ENCODE measurements at places on chromosomes 6 and 20.

DNA sequence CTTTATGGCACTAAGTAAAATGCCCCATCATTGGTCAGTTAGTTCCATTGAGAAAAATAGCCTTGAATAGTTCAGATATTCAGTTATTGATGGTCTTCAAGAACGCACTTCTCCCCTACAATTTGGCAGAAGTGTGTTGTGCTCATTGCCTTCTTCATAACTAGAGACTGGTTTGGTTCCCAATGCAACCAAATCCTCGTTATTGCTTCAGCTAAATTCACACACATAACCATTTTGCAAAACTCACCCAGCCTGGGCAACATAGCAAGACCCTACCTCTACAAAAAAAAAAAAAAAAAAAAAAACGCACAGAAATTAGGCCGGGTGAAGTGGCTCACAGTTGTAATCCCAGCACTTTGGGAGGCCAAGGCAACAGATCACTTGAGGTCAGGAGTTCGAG lies 32.1 kb downstream of the ZNF217 start:
- DNase-seq = no peak

DNA sequence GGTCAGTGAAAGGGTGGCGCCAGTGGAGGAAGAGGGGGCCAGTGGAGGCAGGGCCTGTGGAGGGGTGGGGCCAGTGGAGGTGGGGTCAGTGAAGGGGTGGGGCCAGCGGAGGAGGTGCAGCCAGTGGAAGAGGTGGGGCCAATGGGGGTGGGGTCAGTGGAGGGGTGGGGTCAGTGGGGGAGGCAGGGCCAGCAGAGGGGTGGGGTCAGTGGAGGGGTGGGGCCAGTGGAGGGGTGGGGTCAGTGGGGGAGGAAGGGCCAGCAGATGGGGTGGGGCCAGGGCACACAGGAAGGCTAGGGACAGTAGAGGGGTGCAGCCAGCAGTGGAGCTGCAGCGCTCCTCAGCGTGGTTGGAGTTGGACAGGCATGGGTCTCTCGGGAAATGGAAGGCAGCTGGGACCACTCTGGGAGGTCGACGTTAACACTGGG lies 18.7 kb downstream of the ADRM1 start:
- no peak for DNase-seq

DNA sequence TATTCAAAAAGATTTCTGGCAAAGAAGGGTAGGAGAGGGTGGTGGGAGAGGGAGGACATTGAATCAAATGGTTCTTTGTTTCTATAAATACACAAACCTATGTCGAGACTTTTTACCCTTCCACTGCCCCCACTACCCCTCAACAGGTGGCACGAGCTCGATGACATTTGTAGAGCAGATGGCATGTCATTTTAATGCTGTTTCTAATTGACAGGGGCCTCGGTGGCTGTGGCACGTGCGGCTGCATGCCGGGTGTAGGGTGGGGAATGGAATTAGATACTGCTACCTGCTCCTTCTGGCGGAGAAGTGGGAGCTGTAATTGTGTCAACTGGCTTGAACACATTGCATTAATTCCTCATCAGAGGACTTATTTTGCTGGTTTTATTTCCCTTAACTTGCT lies 29.1 kb upstream of the SASH1 start:
- no peak for DNase-seq

- no peak for DNase-seq
Measured at GRCh38 chr6:27791182-27791943, 120.8 kb downstream of the OR2B2 start.

DNA sequence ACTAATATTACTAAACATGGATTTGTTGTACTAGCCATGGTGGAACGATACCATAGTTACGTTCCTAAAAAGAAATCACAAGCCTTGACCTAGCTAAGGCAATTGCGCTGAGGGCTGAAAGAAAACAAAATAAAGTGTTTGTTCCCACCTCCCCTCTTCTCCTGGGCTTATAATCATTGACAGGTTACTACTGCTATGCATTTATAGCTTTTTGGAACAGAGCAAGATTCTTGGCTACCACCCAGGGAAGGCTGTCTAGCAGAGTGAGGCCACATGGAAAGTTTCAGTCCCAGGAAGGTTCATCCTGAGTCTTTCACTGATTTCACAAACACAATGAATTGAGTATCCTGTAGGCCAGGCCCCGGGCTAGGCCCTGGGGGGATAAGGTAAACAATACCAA lies 84.6 kb downstream of the TMEM170B start:
- no peak for DNase-seq

GRCh38 chr20:20312562-20312961 lies 55.3 kb upstream of the INSM1 start:
- no peak for DNase-seq

DNA sequence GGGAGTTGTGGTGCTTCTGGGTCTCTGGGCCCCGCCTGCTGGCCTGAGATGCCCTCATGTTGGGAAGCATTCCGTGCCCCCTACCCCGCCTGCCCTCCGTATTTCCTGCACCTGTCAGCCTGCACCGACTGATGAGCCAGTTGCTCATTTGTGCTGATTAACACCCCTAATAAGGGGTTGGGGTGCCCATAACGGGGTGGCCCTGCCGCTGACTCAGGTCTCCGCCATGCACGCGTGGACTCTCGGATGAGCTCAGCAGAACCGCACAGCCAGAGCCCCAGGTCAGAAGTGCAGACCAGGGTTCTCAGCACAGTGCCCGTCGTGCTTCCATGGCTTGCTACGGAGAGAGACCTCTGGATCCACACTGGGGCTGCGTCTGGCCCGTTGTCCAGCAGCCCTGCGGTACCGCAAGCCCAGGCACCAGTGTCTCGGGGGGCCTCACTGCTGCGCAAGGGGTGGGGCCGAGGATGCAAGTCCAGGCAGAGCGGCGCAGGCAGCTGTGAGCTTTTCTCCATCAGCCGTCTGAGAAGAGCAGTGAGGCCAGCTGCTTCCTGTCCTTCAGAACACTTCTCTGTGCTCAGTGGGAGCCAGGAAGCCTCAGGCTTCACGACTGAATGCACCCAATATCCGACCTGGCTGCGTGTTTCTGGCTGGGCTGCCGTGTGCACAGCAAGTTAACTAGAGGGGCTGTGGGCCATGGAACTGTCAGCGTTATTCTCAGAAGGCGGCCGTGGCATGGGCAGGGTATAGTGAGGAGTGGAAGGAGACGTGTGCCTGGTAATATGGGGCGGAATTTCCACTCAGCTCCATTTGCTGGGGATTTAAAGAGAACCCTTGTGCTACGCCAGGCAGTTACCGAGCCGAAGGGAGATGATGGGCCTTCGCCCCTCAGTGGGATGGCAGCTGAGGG lies 18.6 kb downstream of the MTG2 start:
- DNase-seq = no peak

DNA sequence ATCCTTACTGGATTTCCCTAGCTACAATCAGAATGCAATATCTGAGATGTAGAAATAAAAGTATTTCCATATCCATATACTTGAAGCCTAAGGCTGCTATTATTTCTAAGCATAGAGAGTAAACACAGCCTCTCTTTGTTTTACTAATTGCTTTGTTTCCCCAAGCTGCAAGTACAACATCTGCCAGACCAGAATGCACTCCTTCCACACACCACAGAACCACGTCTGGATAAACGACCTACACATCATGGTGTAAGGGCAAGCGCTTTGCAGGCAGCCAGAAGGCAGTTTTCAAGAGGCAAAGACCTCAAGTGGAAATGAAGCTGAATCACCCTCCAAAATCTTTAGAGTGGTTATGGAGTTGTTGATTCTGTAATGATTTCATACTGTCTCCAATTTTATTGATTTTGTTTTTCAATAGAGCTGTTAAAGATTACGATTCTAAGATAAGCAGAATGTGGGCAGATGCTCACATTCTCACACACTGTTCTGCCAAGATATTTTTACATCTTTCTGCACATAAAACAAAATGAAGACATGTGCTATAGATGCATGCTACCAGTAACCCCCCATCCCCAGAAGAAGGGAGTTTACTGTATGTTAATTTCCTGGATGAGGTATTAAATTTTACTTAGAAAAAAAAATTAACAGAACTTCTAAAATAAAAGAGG lies 88.8 kb downstream of the THEMIS start:
- no peak for DNase-seq

Data from esophagus squamous epithelium (tissue), 5 donors.